ENCODE measurements at places on chromosomes 11 and 22.

DNA sequence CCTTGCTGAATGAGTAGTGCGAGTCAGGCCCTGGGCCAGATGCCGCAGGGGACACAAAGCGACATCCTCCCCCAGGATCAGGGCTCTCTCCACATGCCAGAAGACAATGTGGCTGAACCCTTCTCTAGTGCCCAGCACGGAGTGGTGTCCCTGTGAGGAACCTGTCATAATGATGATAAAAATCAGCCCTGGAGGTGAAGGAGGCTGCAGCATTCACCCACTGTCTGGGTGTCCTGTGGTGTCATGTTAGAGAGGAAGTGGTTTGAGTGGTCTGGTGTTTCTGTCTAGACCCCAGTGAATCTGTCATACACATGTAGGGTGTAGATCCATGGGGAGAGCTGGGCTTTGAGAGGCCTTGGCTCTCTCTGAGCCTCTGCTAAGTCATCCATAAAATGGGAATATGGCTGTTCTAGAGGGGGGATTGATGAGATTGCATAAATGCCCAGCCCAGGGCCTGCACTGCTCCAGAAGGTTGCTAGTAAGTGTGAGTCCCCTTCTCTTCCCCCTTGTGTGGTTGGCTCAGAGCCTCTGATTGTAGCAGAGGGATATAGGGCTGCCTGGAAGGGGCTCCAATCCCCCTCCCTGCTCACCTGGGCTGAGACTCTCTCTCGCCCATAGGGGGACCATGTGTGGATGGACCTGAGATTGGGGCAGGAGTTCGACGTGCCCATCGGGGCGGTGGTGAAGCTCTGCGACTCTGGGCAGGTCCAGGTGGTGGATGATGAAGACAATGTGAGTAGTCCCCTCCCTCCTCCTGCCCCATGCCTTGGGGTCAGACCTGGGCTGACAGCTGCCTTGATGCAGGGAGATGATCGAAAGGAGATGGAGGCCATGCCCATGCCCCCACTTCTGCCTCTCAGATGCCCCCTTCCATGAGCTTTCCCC is 14.3 kb downstream of the MYO7A start:
- DNase-seq, result no peak

GRCh38 chr11:71977743-71978418 is 20.8 kb upstream of the IL18BP start:
- DNase-seq, result peak; percentile 40

- DNase-seq, result no peak
Observed at GRCh38 chr11:70141486-70142220, 61.4 kb upstream of the FADD start.

DNA sequence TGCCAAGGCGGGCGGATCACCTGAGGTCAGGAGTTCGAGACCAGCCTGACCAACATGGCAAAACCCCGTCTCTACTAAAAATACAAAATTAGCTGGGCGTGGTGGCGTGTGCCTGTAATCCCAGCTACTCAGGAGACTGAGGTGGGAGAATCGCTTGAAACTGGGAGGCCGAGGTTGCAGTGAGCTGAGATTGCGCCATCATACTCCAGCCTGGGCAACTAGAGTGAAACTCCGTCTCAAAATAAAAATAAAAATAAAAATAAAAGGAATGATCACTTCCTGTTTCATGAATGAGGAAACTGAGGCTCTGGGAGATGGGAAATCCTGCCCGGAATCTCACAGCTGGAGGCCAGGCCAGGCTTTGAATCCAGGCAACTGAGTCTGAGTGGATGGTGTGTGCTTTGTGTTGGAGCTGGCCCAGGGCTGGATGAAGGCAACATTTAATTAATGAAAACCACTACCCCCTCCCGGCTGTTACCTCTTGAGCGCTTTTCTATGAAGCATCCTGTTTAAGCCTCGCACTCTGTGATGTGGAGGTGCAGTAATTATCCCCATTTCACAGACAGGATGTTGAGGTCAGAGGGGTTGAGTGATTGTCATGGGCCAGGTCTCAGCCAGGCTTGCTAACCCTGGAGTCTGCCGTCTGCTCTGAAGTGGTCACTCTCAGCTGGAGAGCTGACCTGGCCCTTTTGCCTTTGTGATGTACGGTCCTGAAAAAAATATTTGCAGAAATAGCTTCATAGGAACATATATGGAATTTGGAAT is 27.8 kb downstream of the LRP5 start:
- no peak for DNase-seq

- no peak for DNase-seq
Observed at GRCh38 chr11:67268081-67268961, 2.0 kb downstream of the GRK2 start.

DNA sequence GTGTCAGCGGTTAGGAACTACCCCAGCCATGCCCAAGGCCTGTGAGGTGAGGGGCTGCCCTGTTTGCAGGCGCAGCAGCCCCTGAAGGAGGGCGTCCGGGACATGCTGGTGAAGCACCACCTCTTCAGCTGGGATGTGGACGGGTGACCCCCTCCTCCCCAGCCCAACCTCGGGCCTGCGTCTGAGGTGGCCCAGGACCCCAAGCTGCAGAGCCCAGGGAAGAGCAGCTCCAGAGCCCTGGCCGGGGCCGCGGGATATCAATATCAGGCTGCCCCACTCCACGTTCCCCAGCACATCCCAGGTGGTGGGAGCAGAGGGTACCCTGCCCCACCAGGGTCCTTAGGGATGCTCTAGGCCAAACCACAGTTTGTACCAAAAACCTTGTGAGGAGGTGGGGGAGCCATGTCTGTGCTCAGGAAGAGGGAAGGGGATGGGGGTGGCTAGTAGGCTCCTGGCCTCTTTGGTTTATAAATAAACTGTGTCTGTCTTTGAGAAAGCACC is 39.3 kb downstream of the SGSM3 start:
- DNase-seq, result no peak

DNA sequence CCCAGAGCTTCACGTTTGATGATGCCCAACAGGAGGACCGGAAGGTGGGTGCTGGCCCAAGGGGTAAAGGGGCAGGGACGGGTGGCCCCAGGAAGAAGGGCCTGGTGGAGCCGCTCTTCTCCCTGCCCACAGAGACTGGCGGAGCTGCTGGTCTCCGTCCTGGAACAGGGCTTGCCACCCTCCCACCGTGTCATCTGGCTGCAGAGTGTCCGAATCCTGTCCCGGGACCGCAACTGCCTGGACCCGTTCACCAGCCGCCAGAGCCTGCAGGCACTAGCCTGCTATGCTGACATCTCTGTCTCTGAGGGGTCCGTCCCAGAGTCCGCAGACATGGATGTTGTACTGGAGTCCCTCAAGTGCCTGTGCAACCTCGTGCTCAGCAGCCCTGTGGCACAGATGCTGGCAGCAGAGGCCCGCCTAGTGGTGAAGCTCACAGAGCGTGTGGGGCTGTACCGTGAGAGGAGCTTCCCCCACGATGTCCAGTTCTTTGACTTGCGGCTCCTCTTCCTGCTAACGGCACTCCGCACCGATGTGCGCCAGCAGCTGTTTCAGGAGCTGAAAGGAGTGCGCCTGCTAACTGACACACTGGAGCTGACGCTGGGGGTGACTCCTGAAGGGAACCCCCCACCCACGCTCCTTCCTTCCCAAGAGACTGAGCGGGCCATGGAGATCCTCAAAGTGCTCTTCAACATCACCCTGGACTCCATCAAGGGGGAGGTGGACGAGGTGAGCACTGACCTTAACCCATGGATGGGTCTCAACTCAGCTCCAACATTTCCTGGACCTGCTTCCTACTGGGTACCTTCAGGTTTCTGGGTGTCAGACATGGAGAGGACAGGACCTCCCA is 2.0 kb downstream of the RIC8A start:
- no peak for DNase-seq

DNA sequence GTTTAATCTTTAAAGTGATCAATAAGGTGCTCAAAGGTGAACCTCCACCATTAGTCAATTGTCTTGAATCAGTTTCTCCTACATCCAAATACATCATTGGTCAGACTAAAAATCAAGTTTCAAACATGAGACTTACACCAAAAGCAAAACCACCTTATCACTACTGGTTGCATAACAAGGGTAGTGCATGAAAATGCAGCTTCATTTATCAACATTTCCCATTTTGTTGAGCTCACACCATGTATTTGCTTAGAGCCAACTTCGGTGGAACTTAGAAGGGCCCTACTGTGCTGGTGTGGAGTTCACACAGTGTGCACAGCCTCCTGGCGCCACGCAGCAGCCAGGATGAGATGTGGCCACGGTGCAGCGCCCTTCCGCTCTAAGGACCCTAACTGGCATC is 23.1 kb upstream of the PHLDA2 start:
- peak; percentile 37 for DNase-seq

- peak; percentile 54 for DNase-seq
Observed at GRCh38 chr22:40396882-40397281, 26.5 kb downstream of the SGSM3 start.

GRCh38 chr11:132858223-132858622 is 674.1 kb downstream of the OPCML start:
- no peak for DNase-seq

- no peak for DNase-seq
Observed at GRCh38 chr11:20566591-20567434, 32.6 kb upstream of the SLC6A5 start.

DNA sequence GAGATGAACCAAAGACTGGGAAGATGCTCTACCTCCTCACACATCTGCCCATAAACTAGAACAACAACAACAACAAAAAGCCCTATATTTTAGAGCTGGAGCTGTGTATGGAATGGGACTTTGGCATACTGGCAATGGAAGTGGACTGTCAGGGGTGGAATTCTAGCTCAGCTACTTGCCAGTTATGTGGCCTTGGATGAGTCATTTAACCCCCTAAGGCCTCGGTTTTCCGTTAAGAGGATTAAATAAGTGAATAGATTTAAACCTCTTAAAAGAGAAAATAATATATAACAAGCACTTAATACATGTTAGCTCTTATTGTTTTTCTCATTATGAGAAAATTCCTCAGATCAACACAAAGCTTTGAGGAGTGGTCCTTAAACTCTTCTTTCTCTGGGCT is 195.0 kb downstream of the KIF18A start:
- DNase-seq, result peak; percentile 43

- DNase-seq, result no peak
Observed at GRCh38 chr22:38871360-38872171, 450 bp downstream of the CBX6 start.

GRCh38 chr11:130183878-130184610 is 24.5 kb downstream of the ST14 start:
- no peak for DNase-seq

Measured in amniotic epithelial cell (primary cell).